ENCODE measurements at places on chromosomes 16 and 17.

GRCh38 chr16:79653373-79653891 is 52.9 kb upstream of the MAF start:
- no peak for DNase-seq

DNA sequence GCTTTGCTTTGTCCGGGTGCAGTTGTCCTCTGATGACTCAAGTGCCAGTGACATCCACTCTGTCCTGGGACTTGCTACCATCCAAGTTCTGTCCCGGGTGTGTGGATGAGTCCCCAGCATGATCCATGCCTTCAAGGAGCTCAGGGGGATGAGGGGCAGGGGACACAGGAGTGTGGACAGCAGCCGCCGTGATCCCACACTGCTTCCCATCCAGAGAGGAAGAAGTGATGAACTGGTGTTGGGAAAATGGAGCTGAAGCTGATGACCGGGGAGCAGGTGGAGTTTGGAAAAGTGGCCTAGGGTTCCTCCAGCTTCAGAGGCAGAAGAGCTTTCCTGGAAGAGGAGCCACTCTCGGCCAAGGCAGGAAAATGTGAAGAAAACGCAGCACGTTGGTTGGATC is 249.6 kb upstream of the TNRC6C start:
- DNase-seq: no peak

DNA sequence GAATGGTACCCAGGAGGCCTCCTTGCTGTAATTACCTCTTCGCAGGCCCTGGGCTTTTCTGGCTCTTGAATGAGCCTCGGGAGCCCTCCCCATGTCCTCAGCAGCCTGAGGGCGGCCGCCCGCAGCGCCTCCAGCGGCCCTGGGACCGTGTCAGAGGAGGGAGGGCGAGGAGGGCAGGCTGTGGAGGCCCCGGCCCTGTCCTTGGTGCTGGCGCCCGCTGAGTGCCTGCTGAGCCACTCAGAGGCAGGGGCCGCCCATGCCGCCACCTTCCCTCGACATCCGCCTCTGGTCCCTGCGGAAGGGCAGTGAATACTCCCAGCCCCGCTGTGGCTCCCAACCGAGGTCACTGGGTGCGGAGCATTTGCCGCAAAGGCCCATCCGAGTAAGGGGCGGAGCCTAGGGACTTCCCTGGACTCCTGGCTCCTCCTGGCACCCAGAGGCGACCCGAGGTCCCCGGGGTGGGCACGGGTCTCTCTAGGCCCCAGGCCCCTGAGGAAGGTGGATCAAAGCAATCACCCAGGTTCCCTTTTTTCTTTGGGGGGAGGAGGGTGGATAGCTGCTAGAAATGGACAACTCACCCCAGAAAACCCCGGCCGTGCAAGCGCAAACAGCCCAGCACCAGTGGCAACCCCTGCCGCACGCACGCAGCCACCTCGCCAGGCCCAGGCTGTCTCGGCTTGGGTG is 2.8 kb downstream of the RBFOX3 start:
- DNase-seq: no peak

DNA sequence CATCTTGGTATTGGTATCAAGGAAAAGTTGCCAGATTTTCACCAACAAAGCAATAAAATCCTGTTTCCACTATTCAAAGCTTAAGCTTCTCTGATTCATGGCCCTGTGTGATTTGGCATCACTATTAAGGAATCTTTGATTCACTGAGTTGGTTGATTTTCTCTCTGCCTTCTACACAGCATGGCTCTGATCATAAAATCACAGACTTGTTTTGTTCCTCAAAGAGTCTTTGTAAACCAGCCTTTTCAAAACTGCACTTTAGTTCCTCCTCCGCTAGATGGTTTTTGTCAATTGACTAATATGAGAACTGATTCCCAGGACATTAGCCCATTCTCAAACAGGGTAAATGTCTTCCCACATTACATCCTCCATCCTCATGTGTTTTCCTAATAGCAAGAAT is 197.6 kb downstream of the DNAH9 start:
- no peak for DNase-seq

DNA sequence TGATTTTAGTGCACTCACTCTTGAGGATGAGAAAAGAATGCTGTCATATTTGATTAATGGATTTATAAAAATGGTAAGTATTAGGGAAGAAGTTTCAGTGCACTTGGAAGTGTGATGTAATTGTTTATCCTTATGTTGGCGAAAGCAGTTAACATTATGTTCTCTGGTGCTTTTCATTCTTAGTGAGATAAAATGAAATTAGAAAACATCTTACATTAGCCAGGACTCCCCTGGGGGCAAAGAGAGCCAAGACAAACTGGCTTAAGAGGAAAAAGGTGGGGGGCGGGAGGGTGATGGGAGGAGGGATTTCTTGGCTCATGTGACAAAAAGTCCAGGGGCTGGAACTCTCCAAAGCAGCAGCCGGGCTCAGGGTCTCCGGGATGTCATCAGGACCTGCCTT is 73.2 kb downstream of the KNOP1 start:
- no peak for DNase-seq

All from NCI-H187 treated with DMSO at 0.1 percent for 48 hours (cell line).